ENCODE measurements at places on chromosomes 16 and 17. TPM values are rescaled to one million over a fixed set of nuclear protein-coding genes. Genes with fewer than 3 reads are reported as not detected.
A peak's percentile ranks its signal among the peaks of the same experiment; 100 is the strongest.

DNA sequence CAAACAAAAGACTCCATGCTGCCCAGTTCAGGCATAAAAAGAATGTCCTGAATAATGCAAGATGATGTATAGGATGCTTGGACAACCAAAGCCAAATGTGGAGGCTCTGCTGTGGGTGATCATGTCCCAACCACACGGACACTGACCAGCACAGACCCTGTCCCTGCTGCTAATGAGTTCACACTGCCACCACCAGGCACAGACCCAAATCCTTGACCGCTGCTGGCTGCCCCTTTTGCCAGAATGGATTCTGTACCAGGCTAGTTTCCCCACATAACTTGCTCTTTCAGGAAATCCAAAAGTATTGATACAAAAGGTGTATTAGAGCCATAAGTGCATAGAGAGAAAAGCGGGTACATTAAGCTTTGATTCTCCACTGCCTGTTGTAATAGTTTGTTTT lies 60.9 kb downstream of the XYLT1 start:
- no peaks in the 10 kb centered on the region for H3K36me3 ChIP-seq
- no peaks in the 10 kb centered on the region for H3K4me1 ChIP-seq
- H3K4me3 ChIP-seq: no peak overlapping the region
- no peak for DNase-seq
- no peaks in the 10 kb centered on the region for H3K27me3 ChIP-seq

SLC6A4 gene
- not detected for total RNA-seq

- H3K4me1 ChIP-seq: peaks cover 29% of the 10 kb centered on the region
- peaks cover 7% of the 10 kb centered on the region for H3K27me3 ChIP-seq
- peak overlapping the region; percentile 11 for H3K4me3 ChIP-seq
- DNase-seq: no peak
Measured at GRCh38 chr17:17493986-17494466, 2.2 kb downstream of the RASD1 start.

- H3K4me1 ChIP-seq: peaks cover 6% of the 10 kb centered on the region
- DNase-seq: no peak
- no peak overlapping the region for H3K4me3 ChIP-seq
- H3K36me3 ChIP-seq: no peaks in the 10 kb centered on the region
Measured at GRCh38 chr17:16872351-16873173, 99.4 kb downstream of the TNFRSF13B start.

ZBTB4 gene
- 26.4 TPM for total RNA-seq

ZNF319 gene
- 6.4 TPM for total RNA-seq

TBCD gene
- total RNA-seq: 104 TPM

DNA sequence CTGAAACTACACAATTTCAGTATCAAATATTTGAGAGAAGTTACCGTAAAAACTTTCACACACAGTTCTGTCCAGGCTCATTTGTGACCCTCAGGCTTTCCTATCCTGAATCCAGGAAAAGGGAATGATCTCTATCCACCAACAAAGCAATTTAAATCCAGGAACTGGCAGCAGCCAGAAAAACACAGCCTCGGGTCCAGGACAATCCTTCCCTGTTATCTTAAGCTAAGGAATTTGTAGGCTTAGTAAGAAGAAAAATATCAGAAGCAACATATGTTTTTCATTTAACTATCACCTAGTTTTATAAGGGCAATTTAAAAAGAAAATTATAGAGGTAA lies 47.1 kb downstream of the TEX2 start:
- H3K4me1 ChIP-seq: peaks cover 47% of the 10 kb centered on the region
- no peak for DNase-seq
- H3K27ac ChIP-seq: peak overlapping the region; percentile 79
- H3K4me3 ChIP-seq: no peak overlapping the region
- no peaks in the 10 kb centered on the region for H3K36me3 ChIP-seq

ST6GALNAC1 gene
- total RNA-seq: 281 TPM

GRCh38 chr17:48335858-48336500 lies 94.0 kb downstream of the SKAP1 start:
- no peak overlapping the region for H3K27ac ChIP-seq
- DNase-seq: no peak
- H3K4me3 ChIP-seq: no peak overlapping the region
- H3K27me3 ChIP-seq: peaks cover 89% of the 10 kb centered on the region
- H3K4me1 ChIP-seq: no peaks in the 10 kb centered on the region

DNA sequence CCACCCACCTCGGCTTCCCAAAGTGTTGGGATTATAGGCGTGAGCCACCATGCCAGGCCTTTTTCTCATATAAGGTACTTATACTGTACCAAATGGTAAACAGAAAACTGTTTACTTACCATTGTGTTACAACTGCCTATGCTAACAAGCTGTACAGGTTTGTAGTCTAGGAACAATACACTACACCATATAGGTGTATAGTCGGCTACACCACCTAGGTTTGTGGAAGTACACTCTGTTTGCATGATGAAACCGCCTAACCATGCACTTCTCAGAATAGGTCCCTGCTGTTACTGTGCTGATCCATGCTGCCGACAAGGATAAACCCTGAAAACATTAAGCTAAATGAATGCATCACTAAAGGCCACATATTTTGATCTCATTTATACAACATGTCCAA lies 18.9 kb downstream of the DNAJA2 start:
- DNase-seq: no peak
- peaks cover 43% of the 10 kb centered on the region for H3K36me3 ChIP-seq
- H3K4me1 ChIP-seq: no peaks in the 10 kb centered on the region
- no peaks in the 10 kb centered on the region for H3K27me3 ChIP-seq
- H3K27ac ChIP-seq: no peak overlapping the region

- H3K4me1 ChIP-seq: no peaks in the 10 kb centered on the region
- DNase-seq: no peak
- H3K27ac ChIP-seq: no peak overlapping the region
- peaks cover 34% of the 10 kb centered on the region for H3K27me3 ChIP-seq
- H3K36me3 ChIP-seq: no peaks in the 10 kb centered on the region
- no peak overlapping the region for H3K4me3 ChIP-seq
Measured at GRCh38 chr17:49435671-49436029, 21.0 kb upstream of the PHB1 start.

GRCh38 chr16:15973421-15973820 lies 24.0 kb downstream of the ABCC1 start:
- H3K36me3 ChIP-seq: no peaks in the 10 kb centered on the region
- peak overlapping the region; percentile 78 for H3K27ac ChIP-seq
- H3K27me3 ChIP-seq: no peaks in the 10 kb centered on the region
- no peaks in the 10 kb centered on the region for H3K4me1 ChIP-seq

SLC13A2 gene
- 49.7 TPM for total RNA-seq

RAMP2 gene
- 39.3 TPM for total RNA-seq

DNA sequence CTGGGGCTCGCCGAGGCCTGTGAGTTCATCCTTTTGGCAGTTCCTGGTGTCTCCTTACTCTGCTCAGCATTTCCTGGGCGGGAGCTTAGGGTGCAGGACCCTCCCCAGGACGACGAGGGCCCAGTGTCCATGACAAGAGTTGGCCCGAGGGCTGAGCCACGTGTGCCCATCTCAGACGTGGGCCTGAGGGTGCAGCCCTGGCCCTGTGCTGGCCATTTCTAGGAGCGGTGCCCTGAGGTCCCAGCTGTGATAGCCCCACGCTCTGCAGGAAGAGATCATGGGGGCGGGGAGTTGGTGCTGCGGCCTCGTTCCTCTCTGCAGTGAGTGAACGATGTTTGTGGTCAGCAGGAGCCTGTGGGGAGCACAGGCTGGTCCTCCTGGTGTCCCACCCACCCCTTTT lies 6.0 kb upstream of the MC1R start:
- H3K4me3 ChIP-seq: no peak overlapping the region
- no peaks in the 10 kb centered on the region for H3K36me3 ChIP-seq
- H3K27me3 ChIP-seq: no peaks in the 10 kb centered on the region
- no peak overlapping the region for H3K27ac ChIP-seq
- H3K4me1 ChIP-seq: peaks cover 11% of the 10 kb centered on the region

GRCh38 chr17:81869221-81870130 lies 1.7 kb downstream of the ARHGDIA start:
- H3K27ac ChIP-seq: peak overlapping the region; percentile 96
- H3K27me3 ChIP-seq: no peaks in the 10 kb centered on the region
- no peaks in the 10 kb centered on the region for H3K36me3 ChIP-seq
- peak; percentile 42 for DNase-seq
- H3K4me3 ChIP-seq: peak overlapping the region; percentile 86

DNA sequence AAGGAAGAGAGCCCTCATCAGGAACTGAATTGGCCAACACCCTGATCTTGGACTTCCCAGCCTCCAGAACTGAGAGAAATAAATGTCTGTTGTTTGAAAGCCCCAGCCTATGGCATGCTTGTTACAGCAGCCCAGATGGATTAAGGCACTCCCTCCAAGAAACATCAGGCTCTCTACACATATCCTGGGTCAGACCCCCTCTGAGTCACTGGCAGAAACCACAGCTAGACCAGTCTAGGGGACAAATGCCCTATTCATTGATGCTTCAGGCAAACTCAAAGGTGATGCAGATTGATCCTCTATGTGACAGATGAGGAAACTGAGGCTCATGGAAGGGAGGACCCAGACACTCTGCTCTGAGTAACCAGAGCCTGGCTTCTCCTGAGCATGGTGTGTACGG lies 116.8 kb downstream of the WSCD1 start:
- H3K27ac ChIP-seq: no peak overlapping the region
- no peaks in the 10 kb centered on the region for H3K27me3 ChIP-seq
- no peak for DNase-seq
- H3K36me3 ChIP-seq: no peaks in the 10 kb centered on the region
- H3K4me3 ChIP-seq: no peak overlapping the region

- peaks cover 36% of the 10 kb centered on the region for H3K27me3 ChIP-seq
- no peak overlapping the region for H3K4me3 ChIP-seq
- no peak for DNase-seq
- no peaks in the 10 kb centered on the region for H3K36me3 ChIP-seq
- H3K4me1 ChIP-seq: peaks cover 46% of the 10 kb centered on the region
- no peak overlapping the region for H3K27ac ChIP-seq
Measured at GRCh38 chr16:85463672-85464382, 149.3 kb upstream of the GSE1 start.

DNA sequence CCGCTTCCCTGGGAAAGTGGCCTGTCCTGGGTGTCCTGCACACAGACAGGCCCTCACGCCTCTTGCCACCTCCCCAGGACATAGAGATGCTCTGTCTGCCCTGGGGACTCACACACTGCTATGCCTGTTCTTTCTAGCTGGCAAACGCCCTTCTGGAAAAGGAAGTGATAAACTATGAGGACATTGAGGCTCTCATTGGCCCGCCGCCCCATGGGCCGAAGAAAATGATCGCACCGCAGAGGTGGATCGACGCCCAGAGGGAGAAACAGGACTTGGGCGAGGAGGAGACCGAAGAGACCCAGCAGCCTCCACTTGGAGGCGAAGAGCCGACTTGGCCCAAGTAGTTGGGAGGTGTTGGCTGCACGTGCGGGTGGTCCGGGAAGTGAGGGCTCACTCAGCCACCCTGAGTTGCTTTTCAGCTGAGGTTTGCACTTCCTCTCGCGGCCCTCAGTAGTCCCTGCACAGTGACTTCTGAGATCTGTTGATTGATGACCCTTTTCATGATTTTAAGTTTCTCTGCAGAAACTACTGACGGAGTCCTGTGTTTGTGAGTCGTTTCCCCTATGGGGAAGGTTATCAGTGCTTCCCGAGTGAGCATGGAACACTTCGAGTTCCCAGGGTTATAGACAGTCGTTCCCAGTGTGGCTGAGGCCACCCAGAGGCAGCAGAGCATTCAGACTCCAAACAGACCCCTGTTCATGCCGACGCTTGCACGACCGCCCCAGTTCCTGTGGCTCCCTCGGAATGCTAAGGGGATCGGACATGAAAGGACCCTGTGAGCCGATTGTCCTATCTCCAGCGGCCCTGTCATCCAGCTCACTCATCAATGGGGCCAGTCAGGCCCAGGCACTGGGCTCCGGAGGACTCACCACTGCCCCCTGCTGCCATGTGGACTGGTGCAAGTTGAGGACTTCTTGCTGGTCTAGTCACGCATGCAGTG lies 3.5 kb upstream of the RPL13 start:
- peak; percentile 83 for DNase-seq
- no peak overlapping the region for H3K4me3 ChIP-seq
- no peaks in the 10 kb centered on the region for H3K27me3 ChIP-seq
- H3K27ac ChIP-seq: no peak overlapping the region

MRPL58 gene
- 37.4 TPM for total RNA-seq

- no peak overlapping the region for H3K4me3 ChIP-seq
- H3K36me3 ChIP-seq: no peaks in the 10 kb centered on the region
- H3K27me3 ChIP-seq: peaks cover 4% of the 10 kb centered on the region
- no peak overlapping the region for H3K27ac ChIP-seq
Measured at GRCh38 chr16:73480381-73480780, 432.5 kb upstream of the ZFHX3 start.

DNA sequence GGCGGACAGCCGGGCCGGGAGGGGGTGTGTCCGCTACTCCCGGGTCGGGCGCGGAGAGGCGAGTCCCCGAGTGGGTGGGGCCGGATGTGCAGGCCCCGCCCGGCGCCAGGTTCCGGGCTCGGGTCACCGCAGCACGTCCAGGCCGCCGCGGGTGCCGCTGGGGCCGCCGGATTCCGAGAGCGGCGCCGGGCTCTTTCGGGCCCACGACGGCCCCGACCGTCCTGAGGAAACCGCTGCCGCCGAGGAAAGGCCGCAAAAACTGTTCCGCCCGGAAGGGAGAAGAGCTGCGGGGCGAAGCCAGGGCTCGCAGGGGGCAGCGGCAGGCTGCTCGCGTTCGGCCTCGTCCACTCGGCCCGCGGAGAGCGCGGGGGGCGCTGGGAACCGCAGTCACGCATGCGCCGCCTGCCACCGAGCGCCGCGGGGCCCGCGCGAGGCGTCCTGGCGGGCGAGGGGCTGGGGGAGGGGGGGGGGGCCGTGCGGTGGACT lies at the start of gene ZKSCAN2:
ZKSCAN2 (minus strand) TSS at position 376 of the 486 bp plus-strand sequence. CDS start 718 bp downstream, outside the sequence.
- peak; percentile 95 for DNase-seq
- H3K36me3 ChIP-seq: peaks cover 14% of the 10 kb centered on the region

SLC6A2 gene
- 0.32 TPM for total RNA-seq

SOX9 gene
- 55.7 TPM for total RNA-seq

CRHR1 gene
- total RNA-seq: not detected

CAMKK1 gene
- 6.4 TPM for total RNA-seq

- H3K4me3 ChIP-seq: no peak overlapping the region
- H3K36me3 ChIP-seq: no peaks in the 10 kb centered on the region
- H3K4me1 ChIP-seq: peaks cover 32% of the 10 kb centered on the region
- peak; percentile 53 for DNase-seq
Measured at GRCh38 chr17:57949649-57950048, 5.6 kb downstream of the CUEDC1 start.

DNA sequence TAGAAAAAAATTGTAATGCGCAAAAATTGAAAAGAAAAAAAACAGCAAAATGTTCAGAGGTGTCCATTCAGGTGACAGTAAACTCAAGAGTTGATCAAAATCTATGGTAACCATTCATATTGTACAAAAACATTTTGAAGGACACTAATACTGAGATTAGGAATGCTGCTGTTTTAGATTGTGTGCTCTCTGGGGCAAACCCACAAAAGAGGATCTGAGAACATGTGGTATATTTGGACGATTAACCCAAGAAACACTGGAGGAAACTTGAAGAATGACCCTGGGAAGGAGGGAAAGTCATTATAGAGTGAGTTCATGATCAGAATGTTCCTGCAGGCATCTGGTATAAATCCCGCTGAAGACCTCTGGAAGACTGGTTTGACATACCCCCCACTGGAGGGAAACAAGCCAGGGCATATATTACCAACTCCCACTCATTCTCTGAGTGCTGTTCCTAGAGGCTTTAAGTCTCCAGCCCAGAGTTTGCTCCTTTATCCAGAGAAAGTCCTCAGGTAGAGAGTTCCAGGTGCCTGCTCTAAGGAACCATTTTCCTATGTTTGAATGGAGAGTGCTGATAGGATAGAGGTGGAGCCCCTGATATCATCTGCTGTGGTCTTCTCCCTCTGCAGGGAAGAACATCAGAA lies 1.2 kb downstream of the KRTAP4-2 start:
- no peaks in the 10 kb centered on the region for H3K4me1 ChIP-seq
- H3K36me3 ChIP-seq: no peaks in the 10 kb centered on the region
- peaks cover 18% of the 10 kb centered on the region for H3K27me3 ChIP-seq

- H3K4me1 ChIP-seq: peaks cover 18% of the 10 kb centered on the region
- no peak overlapping the region for H3K4me3 ChIP-seq
- H3K36me3 ChIP-seq: no peaks in the 10 kb centered on the region
- H3K27ac ChIP-seq: peak overlapping the region; percentile 83
- no peak for DNase-seq
- H3K27me3 ChIP-seq: no peaks in the 10 kb centered on the region
Measured at GRCh38 chr17:73343739-73344454, 32.1 kb upstream of the CDC42EP4 start.

OR1A1 gene
- total RNA-seq: not detected

PRSS36 gene
- total RNA-seq: 9.8 TPM
